Activated naive CD4-positive, alpha-beta T cell treated with Interleukin-2 at 50 U/mL for 16 hours (primary cell): ENCODE measurements at places on chromosomes 3 and 15.

- DNase-seq: no peak
Observed at GRCh38 chr3:20747741-20748140, 561.7 kb upstream of the SGO1 start.

GRCh38 chr3:127761441-127761801, 60.9 kb downstream of the MGLL start:
- DNase-seq: no peak

- DNase-seq: no peak
Observed at GRCh38 chr3:155130001-155130400, 49.9 kb downstream of the MME start.

GRCh38 chr15:94269954-94270353, 38.6 kb downstream of the MCTP2 start:
- no peak for DNase-seq

GRCh38 chr3:45715945-45716344, 26.7 kb downstream of the SACM1L start:
- no peak for DNase-seq

- peak; percentile 14 for DNase-seq
Observed at GRCh38 chr3:13574798-13575451, 26.0 kb downstream of the FBLN2 start.

GRCh38 chr3:180085122-180085710, 48.5 kb upstream of the PEX5L start:
- no peak for DNase-seq

DNA sequence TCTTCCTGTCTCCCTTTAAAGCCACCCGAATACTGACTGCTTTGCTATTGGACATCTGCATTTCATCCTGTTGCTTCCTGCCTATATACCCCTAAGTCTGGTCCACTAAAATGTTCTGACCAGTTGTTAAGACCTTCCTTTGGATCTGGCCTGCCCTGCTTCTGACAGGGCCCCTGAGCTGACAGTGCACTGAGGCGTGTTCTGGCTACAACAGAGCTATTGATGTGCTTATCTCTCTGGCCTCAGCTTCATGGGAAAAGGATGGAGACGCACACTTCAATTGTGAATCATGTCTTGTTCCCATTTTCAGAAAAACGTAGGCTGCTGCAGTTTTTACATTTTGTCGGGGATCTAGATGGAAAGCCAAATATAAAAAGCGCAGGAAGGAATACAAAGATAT, 7.1 kb upstream of the P3H2 start:
- no peak for DNase-seq

DNA sequence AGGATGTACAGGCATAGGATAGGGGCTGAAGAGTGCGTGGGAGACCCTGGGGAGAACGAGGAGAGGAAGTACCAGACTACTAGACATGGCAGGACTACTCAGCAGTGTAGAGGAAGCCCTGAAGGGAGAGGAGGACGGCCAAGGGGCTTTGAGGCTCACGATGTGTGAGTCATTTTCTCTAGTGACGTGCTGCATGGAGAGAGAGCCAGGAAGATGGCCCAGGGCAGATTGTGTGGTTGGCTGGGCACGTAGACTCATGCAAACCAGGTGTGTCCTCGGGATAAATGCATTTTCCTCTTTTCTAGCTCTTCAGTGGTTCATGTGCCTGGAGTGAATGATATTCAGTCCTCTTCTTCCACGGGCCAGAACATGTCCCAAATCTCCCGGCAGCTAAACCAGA, 115.0 kb upstream of the ABHD17C start:
- DNase-seq: no peak

DNA sequence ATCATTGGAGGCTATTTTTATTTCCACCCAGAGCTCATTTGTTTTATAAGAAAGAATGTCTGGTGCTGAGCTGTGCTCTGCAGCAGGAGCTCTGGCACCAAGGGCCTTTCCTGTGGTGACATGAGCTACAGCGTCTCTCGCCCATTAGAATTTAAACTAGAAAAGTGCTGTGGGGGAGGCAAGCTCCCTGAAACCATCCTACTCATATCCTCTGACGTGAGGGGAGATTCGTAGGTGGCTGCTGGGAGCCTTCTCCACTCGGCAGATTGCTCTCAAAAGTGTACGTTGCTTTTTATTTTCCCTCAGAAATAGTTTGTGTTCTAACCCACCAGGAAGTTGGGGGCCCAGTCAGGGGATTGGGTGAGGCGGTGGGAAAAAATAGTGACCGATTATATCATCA, 76.3 kb upstream of the ARHGEF3 start:
- DNase-seq: peak; percentile 62

DNA sequence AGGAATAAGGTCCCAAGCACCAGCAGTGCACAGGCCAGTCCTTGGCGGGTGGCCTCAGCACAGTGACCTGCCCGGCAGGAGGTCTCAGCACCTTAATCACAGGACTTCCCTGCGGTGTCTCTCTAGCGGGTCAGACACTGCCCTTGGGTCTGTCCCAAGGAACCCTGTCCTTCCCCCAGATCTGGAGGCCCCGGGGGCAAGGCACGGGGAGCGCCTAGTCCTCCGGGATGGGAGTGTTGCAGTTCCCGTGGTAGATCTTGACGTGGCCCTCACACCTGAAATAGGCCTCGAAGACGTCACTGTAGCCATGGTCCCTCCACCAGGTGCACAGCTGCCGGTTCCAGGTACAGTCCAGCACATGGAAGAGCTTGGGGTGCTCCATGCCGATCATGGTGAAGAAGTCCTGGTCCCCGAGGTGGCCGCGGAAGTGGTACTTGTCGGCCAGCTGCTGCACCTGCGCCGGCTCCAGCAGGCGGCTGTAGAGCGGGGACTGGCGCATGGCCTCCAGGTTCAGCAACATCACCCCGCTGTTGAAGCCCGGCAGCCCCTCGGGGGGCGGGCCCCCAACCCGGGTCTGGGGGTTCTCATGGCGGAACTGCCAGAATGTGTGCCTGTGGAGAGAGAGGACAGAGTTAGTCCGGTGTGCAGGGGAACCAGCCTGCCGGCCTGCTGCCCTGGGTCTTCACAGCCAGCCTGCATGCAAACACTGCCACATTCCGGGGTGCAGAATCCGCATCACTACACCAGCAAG, 201.3 kb downstream of the XXYLT1 start:
- no peak for DNase-seq

- DNase-seq: no peak
Observed at GRCh38 chr3:113906568-113907140, 41.2 kb upstream of the ZDHHC23 start.

GRCh38 chr3:72601060-72601459, 247.2 kb downstream of the SHQ1 start:
- DNase-seq: no peak

DNA sequence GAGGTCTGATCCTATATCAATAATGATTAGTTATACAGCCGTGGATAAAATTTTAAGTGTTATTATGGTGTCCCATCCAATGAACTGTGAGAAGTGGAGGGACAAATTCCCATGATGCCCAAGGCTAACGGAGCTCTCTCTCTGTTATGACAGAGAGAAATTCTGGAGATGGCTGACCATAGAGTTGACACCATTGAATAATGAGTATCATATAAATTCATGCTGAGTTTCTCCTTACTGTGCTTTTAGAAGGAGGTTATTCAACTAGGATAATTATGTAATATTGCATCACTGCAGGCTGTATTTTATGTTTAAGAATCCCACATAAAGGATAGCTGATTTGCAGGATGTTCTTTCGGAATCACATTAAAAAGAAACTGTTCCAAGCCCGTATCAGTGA, 82.9 kb downstream of the PYDC2 start:
- DNase-seq: no peak

- DNase-seq: no peak
Observed at GRCh38 chr15:77059786-77060361, 11.0 kb downstream of the TSPAN3 start.

DNA sequence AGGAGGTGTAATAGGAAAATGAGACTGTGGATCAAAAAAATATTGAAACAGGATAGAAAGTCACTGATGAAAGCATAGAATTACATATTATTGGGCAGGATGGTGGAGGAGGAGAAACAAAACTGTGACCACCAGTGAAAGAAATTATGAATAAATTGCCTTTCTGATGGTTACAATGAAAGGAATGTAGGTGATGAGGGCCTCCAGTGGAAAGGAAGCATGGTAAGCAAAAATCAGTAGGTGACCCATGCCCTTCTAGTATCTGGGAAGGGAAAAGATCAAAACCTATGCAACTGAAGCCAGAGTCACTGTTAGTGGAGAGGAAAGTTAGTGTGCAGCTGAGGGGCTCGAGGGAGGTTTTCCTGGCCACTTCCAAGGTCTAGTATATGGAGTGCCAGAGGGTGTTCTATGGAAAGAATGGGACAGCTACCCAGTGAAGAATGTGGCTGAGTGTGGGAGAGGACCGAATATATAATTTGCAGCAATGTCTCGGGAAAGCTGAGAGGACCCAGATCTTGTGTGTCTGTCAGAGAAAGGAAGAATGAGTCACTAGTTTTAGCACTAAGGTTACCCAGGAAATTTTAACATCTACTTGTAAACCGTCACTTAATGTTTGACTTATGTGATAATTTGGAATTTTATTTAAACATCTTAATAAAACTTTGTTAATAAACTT, 146.2 kb downstream of the NFKBIZ start:
- no peak for DNase-seq

DNA sequence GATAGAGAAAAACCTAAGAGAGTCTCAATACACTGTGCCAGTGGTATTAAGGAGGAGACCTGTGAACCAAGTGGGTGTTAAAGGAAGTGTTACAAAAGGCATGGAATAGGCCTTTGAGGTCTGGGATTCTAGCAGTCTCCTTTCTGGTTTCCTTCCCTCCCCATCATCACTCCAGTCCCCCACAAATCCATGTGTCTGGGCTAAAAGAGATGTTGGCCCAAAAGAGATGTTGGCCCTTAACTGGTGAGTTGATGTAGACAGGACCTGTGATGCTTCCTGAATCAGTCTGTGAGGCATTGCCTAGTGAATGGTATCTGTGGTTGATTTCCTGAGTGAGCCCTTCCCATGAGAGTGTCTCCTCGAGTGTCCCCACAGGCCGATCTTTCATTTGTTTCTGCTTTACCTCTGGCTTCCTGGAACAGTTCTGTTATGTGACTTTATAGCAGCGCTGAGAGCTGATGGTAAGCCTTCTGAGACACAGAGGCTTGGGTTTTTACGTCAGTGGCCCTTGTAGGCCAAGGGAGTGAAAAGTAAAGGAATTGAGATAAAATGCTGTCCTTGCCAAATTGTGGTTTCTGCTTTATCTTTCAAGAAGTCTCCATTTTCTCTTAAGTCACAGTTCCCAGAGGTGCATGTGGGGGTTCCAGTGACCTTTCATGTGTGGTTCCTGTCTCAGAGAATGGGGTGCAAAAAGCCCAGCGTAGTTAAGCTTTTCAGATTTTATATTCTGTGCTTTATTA, 87.8 kb downstream of the KLHL25 start:
- DNase-seq: peak; percentile 38

GRCh38 chr3:62467966-62468722, 94.8 kb upstream of the FEZF2 start:
- DNase-seq: no peak

- DNase-seq: no peak
Observed at GRCh38 chr3:96039632-96040031, 774.8 kb upstream of the EPHA6 start.

DNA sequence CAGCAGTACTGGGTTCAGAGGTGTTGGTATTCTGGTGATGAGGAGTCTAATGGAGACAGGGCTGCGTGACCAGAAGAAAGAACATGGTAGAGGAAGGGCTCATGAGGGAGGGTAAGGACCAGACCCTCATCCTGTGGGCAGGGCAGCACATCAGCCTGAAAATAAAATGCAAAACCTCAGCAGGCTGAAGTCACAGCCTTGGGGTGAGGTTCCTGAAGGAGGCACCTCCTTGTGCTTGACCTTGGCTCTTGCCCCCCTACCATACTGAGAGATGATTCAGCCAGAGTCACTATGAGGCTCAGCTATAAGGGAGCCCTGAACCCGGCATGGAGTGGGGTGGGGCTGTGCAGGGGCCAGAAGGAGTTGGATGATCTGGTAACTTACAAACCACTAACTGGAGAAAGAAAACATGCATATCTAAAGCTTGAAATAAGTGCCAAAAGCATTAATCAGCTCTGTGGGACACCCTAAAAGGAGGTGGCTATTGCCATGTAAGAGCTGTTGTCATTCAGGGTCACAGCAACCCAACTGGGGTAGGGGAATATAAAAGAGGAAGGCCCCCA, 60.2 kb downstream of the CORO2B start:
- DNase-seq: no peak

- no peak for DNase-seq
Observed at GRCh38 chr3:48426401-48426909, 3.4 kb downstream of the PLXNB1 start.

GRCh38 chr15:79002581-79002980, 57.7 kb upstream of the CTSH start:
- DNase-seq: no peak

DNA sequence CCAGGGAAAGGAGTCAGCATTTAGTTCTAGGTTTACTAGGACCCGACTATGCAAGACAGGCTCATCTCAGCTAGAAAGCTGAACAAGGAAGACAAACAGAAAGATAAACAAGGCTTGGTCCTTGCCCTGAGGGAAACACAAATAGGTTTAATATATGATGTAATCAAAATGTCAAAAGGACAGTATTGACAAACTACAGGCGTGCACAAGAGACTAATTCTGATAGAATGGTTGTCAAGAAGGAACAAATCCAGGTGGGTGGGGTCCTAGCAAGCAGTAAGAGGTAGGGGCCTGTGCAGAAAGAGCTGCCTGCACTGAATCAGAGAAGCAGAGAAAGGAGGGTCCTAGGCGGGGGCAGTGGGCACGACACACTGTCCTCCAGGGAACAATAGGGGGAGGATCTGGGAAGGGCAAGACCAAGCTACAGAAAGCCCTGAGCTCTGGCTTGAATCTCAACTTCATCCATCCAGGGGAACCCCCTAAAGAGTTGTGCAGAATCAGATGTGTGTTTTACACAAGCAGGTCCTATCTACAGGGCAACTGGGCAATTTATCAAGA, 23.4 kb downstream of the RFTN1 start:
- no peak for DNase-seq

DNA sequence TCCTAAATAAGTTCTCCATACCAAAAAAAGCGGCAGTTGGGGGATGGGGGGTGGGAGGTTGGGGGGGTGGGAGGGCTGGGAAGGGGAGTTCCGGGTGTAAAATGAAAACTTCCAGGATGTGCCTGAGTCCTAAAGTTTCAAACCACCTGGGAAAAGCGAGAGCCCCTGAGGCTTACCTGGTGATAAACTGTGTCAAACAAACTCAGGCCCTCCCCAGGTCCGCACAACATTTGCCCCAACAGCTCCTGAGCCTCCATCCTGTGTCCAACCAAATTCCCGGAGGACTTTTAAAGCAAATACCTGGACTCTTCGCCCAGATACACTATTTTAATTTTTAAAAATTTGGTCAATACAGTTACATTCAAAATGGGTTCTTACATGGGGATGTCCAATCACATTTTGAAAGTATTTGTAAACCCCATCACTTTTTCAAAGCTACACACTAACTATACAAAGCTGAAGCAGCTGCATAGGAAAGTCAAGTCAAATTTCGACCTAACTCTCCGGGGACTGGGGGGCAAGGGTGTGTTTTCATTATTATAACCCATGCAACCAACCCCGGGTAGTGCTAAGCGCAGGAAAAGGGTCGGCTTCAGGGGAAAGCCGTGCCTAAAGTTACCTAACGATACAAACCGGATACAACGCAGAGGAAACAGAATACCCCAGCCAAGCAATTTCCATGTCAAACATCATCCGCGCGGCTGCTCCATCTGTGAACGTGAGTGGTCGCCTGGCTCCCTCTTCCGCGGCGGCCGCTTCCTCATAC, 685 bp upstream of the FOXB1 start:
- no peak for DNase-seq

- DNase-seq: no peak
Observed at GRCh38 chr3:152719264-152719663, 115.7 kb upstream of the P2RY1 start.
